ENCODE measurements at places on chromosomes 4 and X. TPM values are rescaled to one million over a fixed set of nuclear protein-coding genes. Genes with fewer than 3 reads are reported as not detected.

GRCh38 chr4:123121241-123121907 is 199.0 kb upstream of the NUDT6 start:
- H3K36me3 ChIP-seq, result no peaks in the 10 kb centered on the region
- H3K27ac ChIP-seq, result no peak overlapping the region
- DNase-seq, result no peak
- no peak overlapping the region for H3K4me3 ChIP-seq
- H3K4me1 ChIP-seq, result peaks cover 17% of the 10 kb centered on the region

OPRPN gene
- not detected for polyA plus RNA-seq

AKAP14 gene
- not detected for polyA plus RNA-seq

GRCh38 chr4:15756361-15756861 is 21.7 kb upstream of the CD38 start:
- no peaks in the 10 kb centered on the region for H3K36me3 ChIP-seq
- DNase-seq, result no peak
- no peak overlapping the region for H3K4me3 ChIP-seq
- no peak overlapping the region for H3K27ac ChIP-seq
- no peaks in the 10 kb centered on the region for H3K4me1 ChIP-seq

DNA sequence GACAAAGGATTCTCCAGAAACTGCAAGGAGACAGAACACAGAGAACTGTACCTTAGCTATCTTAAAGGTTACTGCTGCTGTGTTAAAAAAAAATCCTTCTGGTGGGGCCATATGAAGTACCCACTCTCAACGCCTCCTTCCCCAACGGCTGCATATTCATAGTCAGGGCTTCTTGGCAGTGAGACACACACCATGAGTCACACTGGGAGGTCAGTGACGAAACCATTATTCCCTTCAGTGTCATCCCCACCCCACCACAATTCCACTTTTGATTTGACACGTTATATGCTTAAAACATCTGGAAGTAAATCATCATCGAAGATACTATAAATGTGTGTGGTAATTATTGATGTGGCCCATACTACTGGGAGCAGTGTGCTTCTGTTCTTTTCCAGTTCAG is 271.5 kb downstream of the LDB2 start:
- peaks cover 3% of the 10 kb centered on the region for H3K4me1 ChIP-seq
- peak; percentile 22 for DNase-seq
- no peaks in the 10 kb centered on the region for H3K36me3 ChIP-seq
- H3K4me3 ChIP-seq, result no peak overlapping the region
- no peaks in the 10 kb centered on the region for H3K27me3 ChIP-seq
- H3K27ac ChIP-seq, result no peak overlapping the region

GRCh38 chrX:21781976-21782375 is 24.1 kb upstream of the SMPX start:
- no peaks in the 10 kb centered on the region for H3K27me3 ChIP-seq
- no peaks in the 10 kb centered on the region for H3K36me3 ChIP-seq
- no peaks in the 10 kb centered on the region for H3K4me1 ChIP-seq
- H3K4me3 ChIP-seq, result no peak overlapping the region
- H3K27ac ChIP-seq, result no peak overlapping the region
